ENCODE measurements at places on chromosomes 12 and 14.

DNA sequence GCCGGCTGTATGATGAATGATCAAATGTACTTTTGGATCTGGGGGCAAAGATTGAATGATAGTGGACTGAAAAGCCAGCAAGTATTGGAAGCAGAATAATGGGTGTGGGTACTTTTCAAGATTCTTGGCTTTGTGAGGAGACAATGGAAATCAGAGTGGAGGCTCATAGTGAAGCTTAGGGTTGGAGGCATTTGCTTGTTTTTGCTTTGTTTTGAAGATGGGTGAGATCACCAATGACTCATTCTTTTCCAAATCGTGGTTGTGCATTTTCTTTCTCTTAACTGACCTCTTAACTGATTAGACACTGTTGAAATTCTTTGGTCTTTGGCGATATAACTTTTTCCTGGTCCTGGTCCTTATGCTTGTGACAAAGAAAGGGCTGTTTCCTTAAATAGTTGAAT lies 54.4 kb downstream of the PELI2 start:
- DNase-seq, result peak; percentile 44

DNA sequence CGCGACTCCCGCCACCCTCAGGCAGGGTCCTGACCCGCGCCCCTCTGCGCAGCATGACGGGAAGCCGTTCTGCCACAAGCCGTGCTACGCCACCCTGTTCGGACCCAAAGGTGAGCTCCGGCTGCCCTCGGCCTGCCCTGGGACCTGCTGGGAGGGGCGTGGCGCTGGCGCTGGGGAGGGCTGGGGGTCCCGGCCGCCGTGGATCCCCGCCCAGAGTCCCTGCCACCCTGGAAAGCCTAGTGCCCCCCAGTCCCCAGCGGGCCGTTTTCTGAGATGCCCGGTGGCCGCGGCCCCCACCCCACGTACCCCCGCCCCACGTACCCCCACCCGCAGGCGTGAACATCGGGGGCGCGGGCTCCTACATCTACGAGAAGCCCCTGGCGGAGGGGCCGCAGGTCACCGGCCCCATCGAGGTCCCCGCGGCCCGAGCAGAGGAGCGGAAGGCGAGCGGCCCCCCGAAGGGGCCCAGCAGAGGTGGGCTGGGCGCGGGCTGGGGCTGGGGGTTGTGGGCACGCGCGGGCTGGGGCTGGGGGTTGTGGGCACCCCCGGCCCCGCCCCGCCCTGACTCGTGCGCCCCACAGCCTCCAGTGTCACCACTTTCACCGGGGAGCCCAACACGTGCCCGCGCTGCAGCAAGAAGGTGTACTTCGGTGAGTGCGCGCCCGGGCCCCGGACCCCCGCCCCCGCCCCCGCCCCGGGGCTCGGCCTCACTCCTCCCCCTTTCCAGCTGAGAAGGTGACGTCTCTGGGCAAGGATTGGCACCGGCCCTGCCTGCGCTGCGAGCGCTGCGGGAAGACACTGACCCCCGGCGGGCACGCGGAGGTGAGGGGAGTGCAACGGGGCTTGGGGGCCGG lies 4.0 kb downstream of the CRIP2 start:
- no peak for DNase-seq

- no peak for DNase-seq
These were observed 59.7 kb upstream of the CCDC196 start for GRCh38 chr14:66426451-66426850.

DNA sequence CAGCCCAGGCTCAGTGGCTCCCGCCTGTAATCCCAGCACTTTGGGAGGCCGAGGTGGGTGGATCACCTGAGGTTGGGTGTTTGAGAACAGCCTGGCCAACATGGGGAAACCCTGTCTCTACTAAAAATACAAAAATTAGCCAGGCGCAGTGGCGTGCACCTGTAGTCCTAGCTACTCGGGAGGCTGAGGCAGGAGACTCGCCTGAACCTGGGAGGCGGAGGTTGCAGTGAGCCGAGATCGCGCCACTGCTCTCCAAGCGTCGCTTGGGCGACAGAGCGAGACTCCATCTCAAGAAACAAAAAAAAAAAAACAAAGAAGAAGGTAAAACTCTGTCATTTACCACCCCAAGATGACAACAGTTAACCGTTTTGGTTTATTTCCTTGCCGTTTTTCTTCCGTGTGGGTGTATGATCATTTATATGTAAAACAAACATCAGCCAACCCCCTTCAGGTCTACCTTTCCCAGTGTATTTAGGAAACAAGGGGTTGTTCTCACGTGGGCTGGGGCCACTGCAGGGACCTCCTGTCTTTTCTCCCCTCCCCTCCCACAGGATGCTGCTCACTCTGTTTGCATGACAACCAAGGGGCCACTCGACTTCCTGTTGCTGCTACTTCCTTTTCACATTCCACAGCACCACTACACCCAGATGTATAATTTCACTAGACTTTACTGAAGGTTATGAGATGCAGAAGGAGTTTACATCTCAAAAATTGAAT lies 13.6 kb downstream of the TTC9 start:
- DNase-seq, result peak; percentile 85

- DNase-seq, result peak; percentile 41
These were observed 23.9 kb downstream of the NCKAP1L start for GRCh38 chr12:54521293-54522060.

- no peak for DNase-seq
These were observed 6.9 kb downstream of the ATP2A2 start for GRCh38 chr12:110287986-110288385.

- no peak for DNase-seq
These were observed 29.3 kb upstream of the TEX22 start for GRCh38 chr14:105368910-105369652.

- no peak for DNase-seq
These were observed 18.3 kb upstream of the LRP1-AS start for GRCh38 chr12:57165741-57166140.

- DNase-seq, result no peak
These were observed 24.0 kb upstream of the TMED10 start for GRCh38 chr14:75200451-75200850.

DNA sequence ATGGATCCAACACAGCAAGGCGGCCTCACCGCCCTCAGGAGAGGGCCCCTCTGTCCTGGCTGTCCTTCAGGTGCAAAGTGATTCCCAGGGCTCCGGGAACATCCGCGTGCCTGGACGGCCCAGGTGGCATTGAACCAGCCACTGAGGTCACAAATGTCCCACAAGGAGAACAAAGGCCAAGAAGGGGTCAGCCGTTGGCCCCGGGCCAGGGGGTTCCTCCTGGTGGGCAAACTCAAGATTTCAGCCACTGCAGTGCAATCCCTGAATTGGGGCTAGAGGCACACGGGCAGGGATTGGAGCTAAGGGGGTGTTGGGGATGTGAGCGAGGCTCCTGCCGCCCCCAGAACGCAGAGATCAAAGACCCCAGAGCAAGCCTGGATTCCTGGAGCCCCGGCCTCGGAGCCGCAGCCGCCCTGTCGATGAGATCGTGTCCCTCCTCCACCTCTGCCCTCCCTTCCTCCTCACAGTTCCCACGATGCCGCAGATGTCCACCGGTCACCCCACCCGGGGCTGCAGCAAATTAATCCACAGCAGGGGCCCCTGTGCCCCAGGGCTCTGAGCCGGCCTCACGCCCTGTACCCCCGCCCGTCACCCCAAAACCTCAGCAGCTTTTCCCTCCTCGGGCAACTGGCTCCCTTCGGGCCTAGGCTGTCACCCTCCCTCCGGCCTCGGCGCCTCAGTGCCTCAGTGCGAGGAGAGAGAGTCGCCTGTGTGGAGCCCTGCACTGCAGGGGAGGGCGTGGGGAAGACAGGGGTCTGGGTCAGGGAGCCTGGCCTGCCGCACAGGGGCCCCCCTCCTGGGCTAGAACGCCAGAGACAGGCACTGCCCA lies 56.7 kb upstream of the GALNT9 start:
- no peak for DNase-seq

DNA sequence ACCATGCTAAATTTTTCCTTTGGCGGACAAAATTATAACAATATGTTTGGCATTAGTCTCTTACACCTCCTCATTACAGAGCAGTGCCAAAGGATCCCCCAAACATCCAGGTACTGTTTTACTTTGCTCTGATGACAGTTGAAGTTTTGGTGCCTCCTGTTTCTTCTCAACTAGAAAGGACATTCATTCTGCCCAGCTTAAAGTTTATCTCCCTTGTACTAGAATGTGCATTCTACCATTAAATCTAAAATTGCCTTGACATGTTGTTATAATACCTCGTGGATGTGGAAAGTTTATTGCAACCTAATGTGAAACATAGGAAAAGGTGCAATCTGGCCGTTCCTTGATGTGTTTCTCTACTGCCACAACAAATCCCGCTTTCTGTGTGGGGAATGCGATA lies 173.4 kb downstream of the KITLG start:
- no peak for DNase-seq

DNA sequence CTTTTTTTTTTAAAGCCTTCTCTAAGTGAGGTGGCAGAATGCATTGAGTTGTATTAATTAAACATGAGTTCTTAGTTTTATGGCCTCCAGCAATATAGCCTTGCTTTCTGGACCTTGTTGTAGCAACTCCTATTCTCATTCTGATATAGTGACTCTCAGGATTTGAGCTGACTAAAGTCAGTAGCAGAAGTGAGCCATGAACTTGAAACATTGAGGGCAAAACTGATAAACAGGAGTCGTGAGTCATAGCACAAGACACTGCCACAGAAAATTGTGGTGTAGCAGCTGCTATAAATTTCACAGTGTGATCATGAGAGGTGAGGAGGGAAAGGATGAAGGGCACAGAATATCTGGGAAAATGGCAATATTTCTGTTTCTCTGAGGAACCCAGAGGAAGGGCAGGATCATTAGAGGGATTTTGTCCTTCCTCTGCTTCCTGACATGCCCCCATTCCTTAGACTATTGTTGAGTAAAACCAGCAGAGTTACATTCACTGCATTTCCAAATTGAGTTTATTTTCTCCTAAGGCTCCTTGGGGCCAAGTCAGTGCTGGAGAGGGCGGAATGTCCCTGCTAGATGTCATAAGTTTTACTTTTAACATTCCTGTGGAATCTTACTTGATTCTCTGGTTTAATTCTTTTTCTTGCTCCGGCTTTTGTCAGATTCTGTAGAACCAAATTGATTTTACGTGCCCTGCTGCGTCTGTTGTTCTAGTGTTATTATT lies 7.5 kb downstream of the KLRG1 start:
- DNase-seq, result peak; percentile 84

DNA sequence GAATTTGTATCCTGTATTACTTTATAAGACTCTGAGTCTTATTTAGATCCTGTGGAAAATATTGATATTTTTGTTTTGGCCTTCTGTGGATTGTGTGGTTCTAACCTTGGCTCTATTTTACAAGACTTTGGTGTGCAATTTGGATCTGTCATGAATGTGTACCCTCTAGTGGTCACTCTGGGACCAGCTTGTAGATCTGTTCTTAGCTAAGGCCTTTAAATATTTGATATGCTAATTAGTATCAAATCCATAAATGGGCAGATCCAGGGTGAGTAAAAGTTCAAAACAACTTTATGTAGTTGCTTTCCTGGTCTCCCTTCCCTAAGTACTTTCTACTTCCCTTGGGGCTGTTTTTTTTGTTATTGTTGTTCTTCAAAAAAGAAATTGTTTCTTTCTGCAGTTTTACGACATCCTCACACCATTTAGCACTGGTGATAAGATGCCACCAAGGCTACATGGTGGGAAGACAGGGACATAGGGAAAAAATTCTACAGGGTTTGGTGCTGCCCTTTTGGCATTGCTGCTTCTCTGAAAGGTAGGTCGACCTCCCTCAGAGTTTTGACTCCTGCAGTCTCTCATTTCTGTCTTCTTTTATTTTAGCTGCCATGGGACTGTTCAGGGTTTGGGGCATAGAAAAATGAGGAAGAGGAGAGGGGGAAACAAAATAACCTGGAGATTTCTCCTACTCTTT lies 238.5 kb downstream of the GPHN start:
- peak; percentile 9 for DNase-seq

GRCh38 chr14:24246765-24247212 lies 4.4 kb upstream of the TINF2 start:
- DNase-seq, result peak; percentile 84

- DNase-seq, result peak; percentile 17
These were observed 191.3 kb upstream of the AMIGO2 start for GRCh38 chr12:47270782-47271664.

DNA sequence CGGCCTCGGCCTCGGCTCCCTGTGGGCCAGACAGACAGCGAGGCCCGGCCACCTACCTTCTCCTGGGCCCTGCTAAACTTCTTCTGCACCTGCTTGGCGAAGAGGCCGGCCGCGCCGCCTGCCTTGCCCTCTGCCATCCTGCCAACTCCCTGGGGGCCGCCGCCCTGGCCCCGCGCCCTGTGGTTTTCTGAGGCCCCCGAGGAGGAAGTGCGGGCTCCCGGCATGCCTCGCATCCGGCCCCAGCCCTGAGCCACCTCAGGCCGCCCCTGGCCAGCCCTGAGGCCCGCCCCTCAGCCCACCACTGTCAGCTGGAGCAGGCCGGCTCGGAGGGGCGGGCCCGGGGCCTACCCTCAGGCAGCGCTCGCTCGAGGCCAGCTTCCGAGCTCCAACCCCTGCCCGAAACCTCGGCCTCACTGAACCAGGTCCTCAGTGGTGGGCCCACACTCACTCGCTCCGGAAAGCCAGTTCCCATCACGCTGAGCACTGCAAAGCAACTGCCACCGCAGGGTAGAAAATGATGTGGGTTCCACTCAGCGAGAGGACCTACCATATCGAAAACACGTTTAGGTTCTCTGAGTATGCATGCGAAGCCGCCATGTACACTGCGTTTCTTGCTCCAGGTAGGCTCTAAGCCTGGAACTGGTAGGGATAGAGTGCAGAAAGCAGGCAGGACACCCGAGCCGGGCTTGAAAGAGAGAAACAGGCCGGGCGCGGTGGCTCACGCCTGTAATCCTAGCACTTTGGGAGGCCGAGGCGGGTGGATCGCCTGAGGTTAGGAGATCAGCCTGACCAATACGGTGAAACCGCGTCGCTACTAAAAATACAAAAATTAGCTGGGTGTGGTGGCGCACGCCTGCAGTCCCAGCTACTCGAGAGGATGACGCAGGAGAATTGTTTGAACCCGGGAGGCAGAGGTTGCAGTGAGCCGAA lies at the start of gene BIN2:
TSS of gene BIN2 (minus strand) at position 209 of the 930 bp plus-strand sequence. CDS start at position 137, 72 bp downstream.
- peak; percentile 76 for DNase-seq

GRCh38 chr12:54053751-54054741 lies at the start of gene HOXC4:
Gene HOXC4 (plus strand): TSS chr12:54053835. CDS start chr12:54053923, 88 bp downstream.
- no peak for DNase-seq

DNA sequence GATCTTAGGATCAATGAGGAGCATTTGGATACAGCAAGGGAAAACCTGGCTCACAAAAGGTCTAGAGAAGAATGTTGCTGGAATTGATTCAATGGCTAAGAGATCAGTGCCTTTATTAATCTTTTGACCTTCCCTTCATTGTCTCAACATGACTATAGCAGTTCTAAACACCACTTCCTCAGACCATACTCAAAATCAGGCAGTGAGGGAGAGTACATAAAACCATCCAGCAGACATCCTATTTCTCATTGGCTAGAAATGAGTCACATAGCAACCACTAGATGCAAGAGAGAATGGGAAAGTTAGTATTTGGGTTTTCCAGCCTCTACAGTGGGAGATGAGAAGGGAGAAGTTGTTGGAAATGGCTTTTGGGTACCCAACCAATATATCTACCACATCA lies 151.4 kb upstream of the NUDT4 start:
- DNase-seq, result no peak

DNA sequence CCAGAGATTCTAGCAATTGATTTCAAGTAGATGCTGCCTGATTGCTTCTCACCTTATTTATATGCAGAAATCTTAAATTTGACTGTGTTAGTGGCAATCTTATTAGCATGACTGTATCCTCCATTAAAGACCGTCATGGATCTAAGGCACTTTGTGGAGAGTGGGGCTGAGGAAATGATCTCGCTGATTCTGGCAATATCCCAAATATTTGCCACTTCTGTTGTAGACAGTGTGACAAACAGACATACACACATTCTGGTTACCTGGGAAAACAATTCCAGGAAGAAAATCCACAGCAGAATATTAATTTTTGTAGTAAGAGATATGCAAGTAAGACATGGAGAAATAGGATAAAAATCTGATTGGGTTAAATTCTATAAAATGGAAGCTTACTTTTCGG lies 269.0 kb upstream of the G2E3 start:
- no peak for DNase-seq

Measured in activated CD4-positive, alpha-beta T cell treated with anti-CD3 and anti-CD28 coated beads, Interleukin-2, Interleukin-4, amounts not matched to agents 100 ng/mL and 50 ng/mL, durations not matched to agents 16 hours and 8 hours (primary cell).